ENCODE measurements at places on chromosomes 2 and 18.

- DNase-seq: no peak
These were observed 35.3 kb downstream of the LRRFIP1 start for GRCh38 chr2:237662671-237663093.

DNA sequence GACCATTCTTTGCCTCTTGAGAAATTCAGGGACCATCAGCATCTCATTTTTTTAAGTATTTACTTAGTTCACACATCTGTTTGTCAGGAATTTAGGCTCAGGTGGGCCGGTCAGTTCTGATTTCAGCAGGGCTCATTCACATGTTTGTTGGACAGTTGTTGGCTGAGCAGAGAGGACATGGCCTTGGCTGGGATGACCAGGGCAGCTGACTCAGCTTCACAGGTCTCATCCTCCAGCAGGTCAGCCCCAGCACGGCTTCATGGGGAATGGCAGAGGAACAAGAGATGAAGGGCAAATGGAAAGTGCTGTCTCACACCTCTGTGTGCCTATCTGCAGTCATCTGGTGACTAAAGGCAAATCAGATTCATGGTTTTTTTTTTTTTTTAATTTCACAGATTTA is 136.1 kb upstream of the TMEM200C start:
- DNase-seq: no peak

- DNase-seq: no peak
These were observed 663.1 kb downstream of the XIRP2 start for GRCh38 chr2:167551416-167551815.

DNA sequence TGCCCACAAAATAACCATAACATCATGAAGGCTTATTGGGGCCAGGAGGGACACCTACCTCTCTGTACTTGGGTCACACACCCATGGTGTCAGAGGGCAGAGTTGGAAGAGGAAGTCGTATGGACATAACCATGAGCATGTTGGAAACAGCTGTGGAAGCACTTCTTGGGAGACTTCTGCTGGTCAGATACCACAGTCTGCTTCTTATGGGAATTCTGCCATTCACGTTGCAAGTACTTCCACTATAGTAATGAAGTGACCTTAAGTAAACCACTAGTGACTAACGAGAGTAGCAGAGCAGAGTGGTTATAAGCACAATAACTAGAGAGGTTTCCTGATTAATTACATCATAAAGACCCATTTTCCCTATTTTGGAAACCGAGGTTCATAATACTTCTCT is 61.1 kb upstream of the TFPI start:
- no peak for DNase-seq

All from GM12891 (cell line).